Fibroblast of the conjunctiva (primary cell): ENCODE measurements at places on chromosomes 7 and 10.

DNA sequence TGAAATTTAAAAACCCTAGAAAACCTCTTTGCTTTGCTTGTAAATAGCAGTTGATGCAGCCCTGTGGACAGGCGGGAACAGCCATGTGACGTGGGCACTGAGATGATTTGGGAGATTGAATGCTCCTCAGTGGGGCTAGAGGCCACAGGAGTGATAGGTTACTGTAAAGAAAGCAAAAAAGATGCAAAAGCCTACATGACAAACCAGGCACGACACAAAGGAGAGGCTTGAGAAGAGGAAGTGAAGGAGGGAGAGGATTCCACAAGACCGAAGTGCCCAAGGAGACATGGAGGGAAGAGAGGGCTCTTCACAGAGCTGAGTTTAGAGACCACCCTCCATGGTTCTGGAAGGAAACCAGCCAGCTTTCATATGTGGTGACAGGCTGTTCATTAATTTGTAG lies 25.7 kb downstream of the IKZF1 start:
- no peak for DNase-seq

DNA sequence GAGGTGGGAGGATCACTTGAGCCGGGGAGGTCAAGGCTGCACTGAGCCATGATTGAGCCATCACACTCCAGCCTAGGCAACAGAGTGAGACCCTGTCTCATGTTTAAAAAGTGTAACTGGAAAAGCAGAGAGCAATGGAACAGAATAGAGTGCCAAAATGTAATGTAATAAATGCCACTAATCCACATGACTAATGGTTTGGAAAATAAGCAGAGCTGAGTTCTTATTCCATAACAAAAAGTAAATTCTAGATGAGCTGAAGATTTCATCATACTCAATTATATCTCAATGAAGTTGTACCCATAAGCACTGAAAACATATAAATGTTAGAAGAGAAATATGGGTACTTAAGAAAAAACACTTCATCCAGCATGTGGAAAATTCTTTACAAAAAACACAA lies 132.6 kb downstream of the USP6NL start:
- DNase-seq, result peak; percentile 16

GRCh38 chr10:73246322-73246645 lies 771 bp downstream of the DNAJC9 start:
- no peak for DNase-seq

GRCh38 chr10:115953281-115953680 lies 319.7 kb downstream of the GFRA1 start:
- DNase-seq, result no peak

- DNase-seq, result no peak
Measured at GRCh38 chr7:596819-597182, 77.2 kb upstream of the PDGFA start.

DNA sequence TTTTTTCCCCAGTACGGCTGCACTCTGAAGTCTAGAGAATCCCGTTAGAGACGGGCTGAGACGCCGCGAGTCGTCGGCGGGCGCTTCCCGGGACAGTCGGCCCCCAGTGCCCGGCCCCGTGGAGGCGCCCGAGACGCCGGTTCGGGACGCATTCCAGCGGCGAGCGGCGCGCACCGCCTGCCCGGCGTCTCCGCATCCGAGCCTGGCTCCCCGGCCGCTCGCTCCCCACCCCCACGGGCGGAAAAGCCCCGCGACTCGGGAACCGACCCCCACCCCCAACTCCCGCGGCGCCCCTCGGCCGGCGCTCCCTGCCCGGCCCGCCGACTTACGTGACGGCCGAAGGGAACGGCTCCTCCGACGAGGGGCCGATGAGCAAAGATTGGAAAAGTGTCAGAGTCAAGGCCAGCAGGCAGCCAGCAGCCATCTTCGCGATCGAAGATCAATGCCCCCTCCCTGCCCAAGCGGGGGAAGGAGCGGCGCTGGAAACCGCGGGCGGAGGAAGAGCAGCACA lies 486 bp downstream of the CACNA2D1 start:
- no peak for DNase-seq

- DNase-seq, result no peak
Measured at GRCh38 chr10:100469756-100470155, 6.9 kb downstream of the WNT8B start.

GRCh38 chr10:54594289-54594688 lies 206.7 kb downstream of the PCDH15 start:
- no peak for DNase-seq

- no peak for DNase-seq
Measured at GRCh38 chr7:110027385-110027784, 1063.5 kb upstream of the LRRN3 start.

GRCh38 chr10:22874189-22874854 lies 53.5 kb upstream of the ARMC3 start:
- DNase-seq, result no peak

- no peak for DNase-seq
Measured at GRCh38 chr7:132386201-132386681, 190.0 kb downstream of the PLXNA4 start.

DNA sequence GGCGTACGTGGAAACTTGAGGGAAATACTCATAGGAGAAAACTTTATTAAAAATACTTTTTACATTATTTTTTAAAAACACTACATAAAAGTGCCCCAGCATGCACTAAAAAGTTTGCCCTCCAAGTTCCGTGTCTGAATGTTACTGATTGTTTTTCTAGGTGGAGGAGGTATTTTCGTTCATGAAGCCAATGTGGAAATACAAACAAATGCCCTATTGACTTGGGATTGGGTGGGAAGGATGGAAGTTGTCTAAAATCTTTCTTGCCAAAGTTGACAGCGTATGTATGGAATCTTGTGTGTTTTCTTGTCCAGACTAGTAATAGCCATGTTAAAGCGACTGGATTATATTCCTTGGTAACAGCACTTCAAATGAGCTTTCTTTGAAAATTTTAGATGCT lies 1.2 kb downstream of the PROSER2 start:
- no peak for DNase-seq

GRCh38 chr7:35909870-35910357 lies 109.1 kb downstream of the SEPTIN7 start:
- no peak for DNase-seq

DNA sequence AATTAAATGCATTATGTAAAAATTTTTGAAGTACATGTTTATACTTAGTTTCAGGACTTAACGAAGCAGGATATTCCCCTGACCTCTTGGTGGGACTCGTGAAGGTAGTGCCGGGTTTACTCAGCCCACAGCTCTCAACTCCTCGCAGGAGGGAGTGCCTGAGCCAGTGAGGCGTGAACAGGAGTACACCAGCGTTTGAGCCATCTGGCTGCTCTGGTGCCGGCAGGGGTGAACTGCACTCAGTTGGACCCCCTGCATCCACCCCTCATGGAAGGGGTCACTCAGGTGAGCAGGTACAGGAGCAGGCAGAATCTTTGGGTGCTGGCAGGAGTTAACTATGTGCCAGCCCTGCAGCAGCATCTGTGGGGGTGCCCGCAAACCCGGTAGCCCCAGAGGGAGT lies 625.1 kb upstream of the PCDH15 start:
- no peak for DNase-seq

GRCh38 chr7:157021071-157021870 lies 10.8 kb upstream of the MNX1 start:
- DNase-seq, result no peak

DNA sequence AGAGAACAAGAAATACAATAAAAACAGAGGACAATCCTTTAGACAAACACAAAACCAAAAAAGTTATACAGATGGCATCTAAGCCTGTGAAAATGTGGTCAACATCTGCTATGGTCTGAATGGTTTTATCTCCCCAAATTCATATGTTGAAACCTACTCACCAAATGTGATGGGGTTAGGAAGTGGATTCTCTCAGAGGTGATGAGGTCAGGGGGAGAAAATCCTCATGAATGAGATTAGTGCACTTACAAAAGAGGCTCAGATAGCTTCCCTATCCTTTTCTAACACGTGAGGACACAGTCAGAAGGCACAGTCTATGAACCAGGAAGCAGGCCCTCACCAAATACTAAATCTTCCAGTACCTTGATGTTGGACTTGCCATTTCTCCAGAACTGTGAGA lies 147.8 kb upstream of the GPR22 start:
- DNase-seq, result no peak

GRCh38 chr10:92799568-92799967 lies 48.8 kb upstream of the EXOC6 start:
- no peak for DNase-seq

DNA sequence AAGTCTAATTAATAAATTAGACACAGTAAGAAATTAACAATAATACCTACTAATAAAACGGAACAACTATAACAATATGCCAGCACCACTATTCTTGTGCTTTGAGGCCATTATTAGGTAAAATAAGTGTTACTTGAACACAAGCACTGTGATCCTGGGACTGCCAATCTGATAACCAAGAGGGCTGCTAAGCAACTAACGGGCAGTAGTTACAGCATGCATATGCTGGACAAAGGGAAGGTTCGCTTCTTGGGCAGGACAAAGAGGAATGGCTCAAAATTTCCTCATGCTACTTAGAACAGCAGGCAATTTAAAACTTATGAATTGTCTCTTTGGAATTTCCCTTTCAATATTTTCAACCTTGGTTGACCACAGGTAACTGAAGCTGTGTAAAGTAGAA lies 718.6 kb downstream of the SORCS3 start:
- no peak for DNase-seq

DNA sequence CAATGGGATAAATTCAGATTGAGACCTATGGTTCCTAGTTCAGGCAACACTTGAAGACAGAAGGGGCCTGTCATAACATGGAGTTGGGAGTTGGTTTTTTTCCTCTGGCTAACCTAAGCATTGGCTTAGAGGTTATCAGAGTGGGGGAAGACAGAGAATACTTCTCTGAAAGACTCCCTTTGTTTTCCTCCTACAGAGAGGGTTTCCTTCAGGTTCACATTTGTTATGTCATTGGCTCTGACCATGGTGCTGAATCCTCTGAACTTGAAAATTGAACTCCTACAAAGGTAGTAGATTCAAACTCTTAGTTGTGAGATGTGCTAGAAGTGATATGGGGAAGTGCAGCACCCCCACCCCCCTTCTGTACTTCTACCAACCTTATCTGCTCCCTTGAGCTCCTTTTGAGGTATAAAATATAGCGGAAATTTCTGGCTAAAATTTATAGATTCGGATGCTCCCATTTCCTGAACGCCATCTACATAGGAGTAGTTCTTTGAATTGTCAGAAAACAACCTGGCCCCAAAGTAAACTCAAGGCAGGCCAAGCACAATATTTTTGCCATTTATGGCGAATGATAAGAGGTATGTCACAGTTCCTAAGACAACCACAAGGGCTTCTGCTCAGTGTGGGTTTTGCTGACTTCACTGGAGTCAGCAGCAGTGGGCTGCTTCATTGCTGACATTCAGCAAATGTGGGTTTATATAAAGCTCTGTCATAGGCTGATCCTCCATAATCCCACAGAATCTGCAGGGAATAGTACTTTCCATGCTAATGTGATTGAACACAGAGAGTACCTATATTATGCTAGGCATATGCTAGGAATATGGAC lies 131.6 kb upstream of the KLF14 start:
- DNase-seq, result no peak

- no peak for DNase-seq
Measured at GRCh38 chr7:27180431-27181420, 4.3 kb downstream of the HOXA11 start.

DNA sequence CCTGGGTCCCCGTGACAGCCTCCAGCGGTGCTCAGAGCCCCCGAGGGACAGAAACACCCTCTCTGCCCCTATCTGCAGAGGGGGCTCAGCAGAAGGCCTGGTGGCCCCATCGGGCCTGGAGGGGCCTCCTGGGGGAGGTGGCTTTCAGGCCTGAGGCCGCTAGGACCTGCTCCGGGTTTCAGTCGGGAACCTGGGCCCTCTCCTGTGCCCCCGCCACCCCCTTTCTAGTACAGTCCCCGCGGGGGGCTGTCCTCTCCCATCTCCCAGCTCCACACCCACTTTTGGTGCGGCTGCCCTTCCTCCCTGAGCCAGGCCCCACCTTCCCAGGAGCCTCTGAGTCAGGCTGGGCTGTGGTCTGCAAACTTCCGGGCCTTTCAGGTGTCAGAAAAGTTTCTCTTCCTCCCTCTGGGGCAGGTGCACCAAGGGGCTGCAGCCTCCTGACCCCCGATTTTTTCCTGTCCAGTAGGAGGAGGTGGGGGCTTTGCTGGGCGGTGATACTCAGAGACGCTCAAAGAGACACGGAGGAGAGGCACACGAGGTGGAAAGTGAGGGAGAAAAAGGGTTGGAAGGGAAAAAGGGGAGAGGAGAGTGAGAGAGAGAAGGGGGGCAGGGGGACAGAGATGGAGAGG lies 692 bp downstream of the CARD11 start:
- DNase-seq, result no peak

DNA sequence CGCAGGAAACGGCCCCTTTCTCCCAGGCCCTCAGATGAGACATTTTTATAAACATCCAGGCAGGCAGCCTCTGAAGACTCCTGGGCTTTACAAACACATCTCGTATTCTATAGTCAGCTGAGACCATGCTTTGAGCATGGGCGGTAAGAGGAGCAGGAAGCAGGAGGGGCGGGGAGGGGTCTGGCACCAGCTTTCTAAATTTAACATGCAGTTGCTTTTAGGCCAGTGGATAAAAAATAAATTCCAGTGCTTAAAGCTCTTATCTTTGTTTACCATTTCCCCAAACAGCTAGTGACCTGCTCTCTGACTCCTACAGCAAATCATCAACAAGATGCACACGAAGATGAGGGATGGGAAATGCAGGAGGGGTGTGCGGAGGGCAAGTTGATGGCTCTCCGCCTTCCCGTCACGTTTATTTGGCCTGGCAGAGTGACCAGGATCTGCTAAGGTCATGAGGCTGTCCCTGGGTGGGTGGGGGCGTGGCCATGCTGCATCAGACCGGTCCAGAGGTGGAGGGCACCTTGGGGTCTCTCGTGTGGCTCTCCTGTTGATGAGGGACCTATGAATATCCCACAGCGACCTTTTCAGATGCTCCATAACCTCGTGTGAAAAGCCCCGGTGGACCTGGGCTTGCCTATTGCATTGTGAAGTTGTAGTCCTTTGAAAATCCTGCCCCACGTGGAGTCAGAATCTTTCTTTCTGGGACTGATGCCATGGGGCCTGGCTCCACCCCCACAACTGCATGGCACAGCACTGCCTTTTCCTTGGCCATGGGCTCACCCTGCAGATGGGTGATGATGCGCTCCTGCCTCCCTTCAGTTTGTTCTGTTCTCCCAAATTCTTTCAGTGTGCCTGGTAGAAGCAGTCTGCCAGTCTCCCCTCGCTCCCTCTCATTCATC lies 67.5 kb downstream of the PARP12 start:
- DNase-seq, result peak; percentile 59

GRCh38 chr7:8442814-8443304 lies 9.4 kb downstream of the NXPH1 start:
- DNase-seq, result no peak

GRCh38 chr10:131647789-131648188 lies 253.0 kb upstream of the PPP2R2D start:
- no peak for DNase-seq

GRCh38 chr10:35460852-35461460 lies 124.6 kb downstream of the CCNY start:
- DNase-seq, result no peak
